ENCODE measurements at places on chromosomes 1 and 21.

DNA sequence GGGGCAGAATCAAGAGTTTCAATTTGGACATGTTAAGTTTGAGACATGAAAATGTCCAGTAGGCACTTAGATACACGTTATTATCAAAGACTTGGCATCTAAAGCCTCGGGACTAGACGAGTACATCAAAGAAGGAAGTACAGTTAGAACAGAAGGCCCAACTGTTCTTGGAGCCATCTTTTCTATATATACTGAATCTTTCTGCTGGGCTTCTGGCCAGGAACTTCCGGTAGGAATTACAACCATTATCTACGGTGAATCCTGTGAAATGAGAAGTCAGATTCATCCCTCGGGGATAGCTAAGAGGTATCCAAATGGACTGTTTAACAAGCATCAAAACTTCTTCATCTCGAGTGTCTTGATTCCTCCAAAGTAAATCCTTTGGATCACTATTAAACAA lies 34.4 kb upstream of the NRDC start:
- no peak for DNase-seq

DNA sequence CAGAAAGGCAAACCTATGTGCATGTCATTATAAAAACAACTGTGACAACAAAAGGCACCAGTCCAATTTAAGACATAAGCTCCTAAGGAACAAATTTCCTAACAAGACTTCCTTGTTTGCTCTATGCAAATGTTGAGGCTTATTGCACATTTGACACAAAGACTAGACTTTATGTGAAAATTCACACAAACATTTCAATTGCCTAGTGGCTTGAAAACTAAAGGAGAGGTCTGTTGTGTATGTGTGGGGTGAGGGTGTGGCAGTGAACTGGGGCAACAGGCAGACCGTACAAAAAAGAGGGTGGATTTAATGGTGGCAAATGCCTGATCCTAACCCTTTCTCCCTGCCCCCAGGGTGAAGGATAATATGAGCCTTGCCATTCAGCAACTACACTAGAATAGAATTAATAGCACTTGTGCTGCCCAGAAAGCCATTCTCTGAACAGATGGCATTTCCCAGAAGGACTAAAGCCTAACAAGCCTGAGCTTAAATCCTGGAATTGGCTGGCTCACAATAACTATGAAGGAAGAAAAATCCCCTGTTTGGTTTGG lies 73.9 kb downstream of the GLUL start:
- DNase-seq: no peak

DNA sequence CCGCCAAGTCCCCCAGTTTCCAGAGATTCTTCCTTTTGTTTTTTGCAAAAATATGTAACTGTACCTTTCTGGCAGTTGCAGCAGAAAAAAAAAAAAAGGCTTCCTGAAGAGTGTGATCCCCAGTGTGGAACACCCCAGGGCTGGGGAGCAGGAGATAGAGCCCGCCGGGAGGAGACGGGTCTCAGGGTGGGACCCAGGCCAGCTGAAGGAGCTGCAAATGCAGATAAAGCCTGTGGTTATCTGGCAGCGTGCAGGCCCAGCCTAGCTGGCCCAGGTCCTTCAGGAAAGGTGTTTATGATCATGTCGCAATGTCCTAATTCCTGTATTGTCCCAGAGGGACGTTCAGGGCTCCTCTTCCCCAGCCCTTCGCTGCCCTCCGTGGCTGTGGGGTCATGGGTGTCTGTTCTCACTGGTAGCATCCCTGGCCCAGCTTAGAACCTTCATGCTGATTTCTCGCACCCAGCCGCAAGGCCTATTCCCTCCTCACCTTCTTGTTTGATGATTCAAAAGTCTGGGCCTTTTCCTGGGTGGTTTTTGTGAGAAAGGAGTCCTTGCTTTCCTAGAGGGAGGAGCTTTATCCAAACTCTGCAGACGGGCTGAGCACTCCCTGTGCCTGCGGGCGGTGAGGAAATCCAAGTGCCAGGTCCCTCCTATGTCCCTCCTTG lies 26.2 kb downstream of the RNF187 start:
- peak; percentile 19 for DNase-seq

GRCh38 chr1:161440312-161440894 lies 64.9 kb upstream of the FCGR2A start:
- DNase-seq: peak; percentile 80

DNA sequence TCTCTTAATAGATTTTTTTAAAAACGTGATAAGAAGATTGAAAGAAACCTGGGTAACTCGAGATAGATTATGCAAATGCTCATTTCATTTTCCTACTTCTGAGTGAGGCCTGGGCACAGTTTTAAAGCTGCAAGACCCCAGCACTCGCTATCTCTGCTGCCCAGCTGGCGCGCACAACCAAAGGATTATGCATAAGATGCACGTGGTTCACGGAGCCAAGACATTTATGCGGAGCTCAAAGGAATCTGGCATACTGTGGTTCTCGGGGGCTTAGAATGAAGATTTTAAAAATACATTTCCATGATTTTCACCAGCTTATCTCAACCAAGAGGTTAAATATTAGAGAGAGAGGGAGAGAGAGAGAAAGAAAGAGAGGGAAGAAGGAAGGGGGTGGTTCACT lies 210.9 kb downstream of the DSCAM start:
- no peak for DNase-seq

- no peak for DNase-seq
Observed at GRCh38 chr21:33869873-33870272, 45.7 kb downstream of the ATP5PO start.

GRCh38 chr1:157367870-157368269 lies 184.4 kb downstream of the FCRL5 start:
- DNase-seq: no peak

DNA sequence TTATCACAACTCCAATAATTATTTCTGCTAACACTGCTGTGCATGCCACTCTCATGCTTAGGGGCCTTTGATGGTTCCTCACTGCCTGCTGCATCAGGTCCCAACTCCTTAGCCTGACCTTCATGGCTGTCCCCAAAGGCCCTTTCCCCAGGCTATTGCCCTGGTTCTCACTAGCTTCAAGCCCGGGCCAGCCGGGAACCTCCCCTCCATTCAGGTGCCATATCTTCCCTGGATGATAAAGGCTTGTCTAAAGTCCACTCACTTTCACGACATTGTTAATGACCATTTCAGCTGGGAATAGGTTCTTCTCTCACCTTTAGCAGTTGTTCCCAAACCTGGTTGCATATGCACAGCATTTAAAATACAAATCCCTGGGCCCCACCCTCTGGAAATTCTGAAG lies 95.8 kb downstream of the CNIH3 start:
- no peak for DNase-seq

DNA sequence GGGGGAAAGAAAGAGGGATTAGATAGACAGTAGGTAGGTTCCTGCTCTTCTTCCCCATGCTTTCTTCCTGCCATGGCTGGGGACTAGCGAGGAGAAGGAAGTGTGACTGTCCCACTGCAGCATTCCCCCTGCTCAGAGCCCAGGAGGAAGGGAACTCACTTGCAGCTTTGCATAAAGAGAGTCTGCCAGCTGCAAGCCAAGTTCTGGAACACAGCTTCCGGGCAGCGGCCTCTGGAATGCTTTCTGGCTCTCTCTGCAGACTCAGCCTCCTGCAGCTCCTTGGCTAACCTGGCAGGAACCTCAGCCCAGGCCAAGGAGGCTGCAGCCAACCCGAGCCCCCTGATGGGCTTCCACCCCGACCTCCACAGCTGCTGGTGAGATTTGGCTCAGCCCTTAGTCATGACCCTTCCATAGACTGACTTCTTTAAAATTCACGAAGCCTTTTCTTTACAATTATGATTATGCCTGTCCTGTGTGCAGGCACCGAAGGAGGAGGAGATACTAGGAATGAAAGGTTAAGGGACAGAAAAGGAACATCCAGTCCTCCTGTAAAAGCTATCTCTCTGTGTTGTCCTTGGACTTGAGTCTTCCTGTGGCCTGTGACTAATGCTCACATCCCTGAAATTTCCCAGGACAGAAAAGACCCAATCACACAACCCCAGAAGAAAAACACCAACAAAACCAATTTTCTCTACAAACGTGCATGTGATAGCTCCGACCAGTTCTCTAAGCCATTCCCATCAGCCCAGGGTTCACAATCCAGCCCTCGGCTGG lies 108.2 kb upstream of the OLIG2 start:
- no peak for DNase-seq

DNA sequence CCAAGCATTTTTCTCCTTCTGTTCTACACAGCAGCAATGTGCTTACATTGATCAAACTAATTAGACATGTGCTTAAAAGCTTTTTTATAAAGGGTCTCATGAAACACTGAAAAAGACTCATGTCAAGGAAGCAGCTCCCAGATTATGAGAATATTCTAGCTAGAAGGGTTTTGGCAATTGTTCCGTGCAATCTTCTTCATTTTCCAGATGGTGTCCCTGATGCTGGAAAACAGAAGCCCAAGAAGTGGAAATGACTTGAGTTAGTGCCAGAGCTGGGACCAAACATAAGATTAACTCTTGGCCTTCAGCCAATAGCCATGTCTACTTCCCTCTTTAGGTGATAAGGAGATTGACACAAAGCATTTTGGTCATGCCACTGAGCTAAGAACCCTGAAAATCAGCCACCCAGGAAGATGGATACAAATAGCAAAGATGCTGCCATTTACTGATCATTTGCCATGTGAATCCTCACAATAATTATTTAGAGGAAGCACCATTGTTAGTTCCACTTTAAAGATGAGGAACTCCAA lies 110.8 kb downstream of the MATN1 start:
- DNase-seq: no peak

- DNase-seq: no peak
Observed at GRCh38 chr1:66931590-66931989, 6.8 kb downstream of the MIER1 start.

Data from activated CD8-positive, alpha-beta memory T cell treated with anti-CD3 and anti-CD28 coated beads, Interleukin-2, amount 10 ng/mL, durations not matched to agents 7 days and 5 days (primary cell).